ENCODE measurements at places on chromosomes 4 and X. TPM values are rescaled to one million over a fixed set of nuclear protein-coding genes. Genes with fewer than 3 reads are reported as not detected.

The SPRY1 gene
- 6.3 TPM for total RNA-seq

The SMIM14 gene
- 14.6 TPM for total RNA-seq

The NOX1 gene
- 0.07 TPM for total RNA-seq

The SLC34A2 gene
- total RNA-seq = not detected

The BST1 gene
- 17.8 TPM for total RNA-seq

The SATL1 gene
- not detected for total RNA-seq

Data from A549 treated with Hydrocortisone at 1 μM for 4 hours (cell line).